Hematopoietic multipotent progenitor cell treated with erythropoietin and hydrocortisone succinate and interleukin-3 and kit ligand, for 17 days (in vitro differentiated cells): ENCODE measurements at places on chromosomes 4 and X.

- no peak for DNase-seq
These were observed 108.4 kb upstream of the ATXN3L start for GRCh38 chrX:13428053-13428786.

GRCh38 chrX:28550331-28550872 lies 36.8 kb upstream of the IL1RAPL1 start:
- no peak for DNase-seq

DNA sequence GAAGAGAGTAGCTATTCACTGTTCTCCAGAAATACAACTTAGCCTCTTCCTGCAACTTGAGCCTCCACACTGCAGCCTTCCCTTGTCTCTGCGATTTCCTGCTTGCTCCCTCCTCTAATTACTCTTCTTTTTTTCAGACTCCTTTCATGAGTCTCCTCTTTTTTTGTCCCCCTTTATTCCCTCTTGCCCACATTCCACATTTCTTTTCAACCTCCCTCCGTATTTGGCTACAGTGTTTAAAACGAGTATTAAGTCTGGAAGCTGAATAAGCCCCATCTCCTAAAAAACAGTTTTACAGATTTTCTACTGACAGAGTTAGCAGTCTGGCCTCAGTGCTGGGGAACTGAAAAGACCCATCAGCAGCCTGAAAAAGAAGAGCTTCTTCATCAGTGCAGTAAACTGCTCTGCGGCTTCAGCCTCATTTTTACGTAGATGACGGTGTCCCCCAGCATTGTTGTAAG lies 141.5 kb downstream of the TENM3 start:
- DNase-seq = no peak

DNA sequence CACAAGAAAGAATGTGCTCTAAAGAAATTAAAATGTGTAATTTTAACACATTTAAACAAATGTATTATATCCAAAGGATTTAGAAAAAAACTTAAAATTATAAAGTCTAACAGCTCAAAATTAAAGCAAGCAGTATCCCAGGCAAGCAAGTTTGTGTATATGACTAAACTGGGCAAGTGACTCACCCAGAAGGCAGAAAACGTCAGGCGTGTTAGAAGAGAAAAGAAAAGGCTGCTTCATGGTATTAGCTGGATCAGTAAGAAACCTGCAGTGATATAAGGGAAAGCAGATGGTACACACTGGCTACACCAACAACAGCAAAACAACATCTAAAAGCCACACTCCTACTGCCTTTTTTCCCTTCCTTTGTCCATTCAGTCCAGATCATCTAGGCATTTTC lies 250.6 kb upstream of the NDST3 start:
- no peak for DNase-seq

- DNase-seq = no peak
These were observed 523.2 kb upstream of the EPHA5 start for GRCh38 chr4:66193487-66193886.

GRCh38 chr4:8439914-8440491 lies 520 bp downstream of the ACOX3 start:
- DNase-seq = no peak

DNA sequence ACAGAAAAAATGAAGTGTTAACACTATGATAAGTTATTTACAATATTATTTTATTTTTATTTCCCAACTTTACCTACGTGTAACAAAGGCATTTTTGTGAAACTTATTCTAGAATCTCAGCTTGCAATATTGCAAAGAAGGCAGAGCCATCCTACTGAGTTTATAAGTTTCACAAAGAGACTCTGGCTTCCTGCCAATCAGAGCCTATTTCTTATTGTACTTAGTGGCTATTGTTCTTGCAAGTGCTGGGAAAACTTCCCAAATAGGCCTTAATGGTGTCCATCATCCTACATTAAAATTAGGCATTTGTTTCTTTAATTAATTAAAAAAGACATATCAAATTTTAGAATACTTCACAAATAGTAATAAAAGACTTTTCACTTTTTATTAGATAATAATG lies 233.2 kb downstream of the EPHA5 start:
- DNase-seq = no peak

GRCh38 chr4:52711834-52712250 lies 39.4 kb downstream of the ERVMER34-1 start:
- DNase-seq = no peak

- DNase-seq = no peak
These were observed 19.6 kb downstream of the TMEM187 start for GRCh38 chrX:153992180-153992579.

- no peak for DNase-seq
These were observed 257.3 kb upstream of the EDNRA start for GRCh38 chr4:147223576-147223975.

DNA sequence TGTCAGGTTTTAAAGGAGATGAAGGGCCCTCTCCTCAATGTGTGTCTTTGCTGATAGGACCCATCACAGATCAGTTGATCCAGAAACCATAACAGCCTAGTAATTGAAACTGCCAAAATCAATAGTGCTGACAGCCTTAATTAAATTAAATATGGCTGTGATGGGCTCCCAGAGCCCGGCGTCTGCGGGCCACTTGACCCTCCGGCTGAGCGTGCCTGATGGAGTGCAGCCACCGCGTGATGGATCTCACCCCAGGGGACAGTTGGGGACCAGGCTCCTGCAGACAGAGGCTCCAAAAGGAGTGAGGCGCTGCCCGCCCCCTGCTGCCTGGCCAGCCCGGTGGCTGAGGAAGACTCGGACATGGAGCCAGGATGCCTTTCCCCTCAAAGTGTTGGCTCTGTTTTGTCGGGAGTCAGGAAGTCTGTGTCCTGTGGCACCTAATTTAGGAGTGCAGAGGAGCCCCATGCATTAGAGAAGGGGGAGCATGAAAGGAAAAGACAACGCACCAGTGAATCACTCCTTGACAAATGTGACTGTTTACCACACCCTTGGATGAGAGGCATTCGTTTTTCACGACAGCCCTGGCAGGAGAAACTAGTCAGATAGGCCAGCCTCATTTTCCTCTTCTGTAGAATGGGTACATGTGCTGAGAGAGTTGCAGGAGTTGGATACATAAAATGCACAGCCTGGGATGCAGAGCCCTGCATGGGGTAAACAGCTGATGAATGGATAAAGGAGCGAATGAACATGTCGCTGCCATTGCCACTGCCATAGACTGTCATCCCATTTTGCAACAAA lies 40.9 kb upstream of the MSX1 start:
- no peak for DNase-seq

DNA sequence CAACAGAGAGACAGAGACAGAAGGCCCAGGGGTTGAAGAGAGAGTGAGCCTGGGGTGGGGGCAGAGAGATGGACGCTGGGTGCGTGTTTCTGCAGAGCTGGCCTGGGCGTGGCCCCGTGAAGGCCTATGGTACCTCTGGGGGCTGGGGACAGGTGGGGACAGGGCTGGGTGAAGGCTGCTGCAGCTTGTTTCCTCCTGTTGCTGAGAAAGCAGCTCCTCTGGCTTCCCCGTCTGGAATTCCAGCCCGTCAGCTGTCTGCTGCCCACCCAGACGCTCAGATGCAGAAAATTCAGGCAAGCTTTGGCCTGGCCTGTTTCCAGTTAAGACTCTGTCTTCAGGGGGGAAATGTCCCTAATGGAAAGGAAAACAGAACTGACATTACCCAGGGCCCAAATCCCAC lies 76.8 kb upstream of the PSAPL1 start:
- DNase-seq = no peak

- DNase-seq = no peak
These were observed 35.8 kb downstream of the MBNL3 start for GRCh38 chrX:132452911-132453550.

DNA sequence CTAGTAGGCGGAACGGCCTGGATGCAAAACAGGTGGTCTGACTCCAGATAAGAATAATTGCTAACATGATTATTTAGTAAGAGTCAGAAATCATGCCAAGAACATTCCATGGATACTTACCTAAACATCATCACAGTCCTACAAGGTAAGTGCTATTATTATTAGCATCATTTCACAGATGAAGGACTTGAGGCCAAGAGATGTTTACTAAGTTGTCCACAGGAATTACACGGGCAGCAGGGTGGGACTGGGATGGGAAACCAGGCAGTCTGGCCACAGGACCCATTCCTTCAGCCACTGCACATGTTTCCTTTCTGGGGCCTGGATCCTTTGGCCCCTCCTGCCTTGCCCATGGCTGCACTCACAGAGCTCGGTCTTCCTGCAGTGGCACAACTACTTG lies 48.3 kb downstream of the ANAPC4 start:
- no peak for DNase-seq

- DNase-seq = peak; percentile 40
These were observed 800 bp downstream of the KDM5C start for GRCh38 chrX:53223955-53224859.

GRCh38 chrX:95893636-95894035 lies 791.0 kb upstream of the DIAPH2 start:
- no peak for DNase-seq

GRCh38 chr4:133588306-133588705 lies 439.2 kb downstream of the PCDH10 start:
- no peak for DNase-seq

GRCh38 chr4:118740869-118741268 lies 55.7 kb downstream of the METTL14 start:
- DNase-seq = peak; percentile 60

GRCh38 chrX:16018291-16018690 lies 105.1 kb upstream of the GRPR start:
- no peak for DNase-seq

DNA sequence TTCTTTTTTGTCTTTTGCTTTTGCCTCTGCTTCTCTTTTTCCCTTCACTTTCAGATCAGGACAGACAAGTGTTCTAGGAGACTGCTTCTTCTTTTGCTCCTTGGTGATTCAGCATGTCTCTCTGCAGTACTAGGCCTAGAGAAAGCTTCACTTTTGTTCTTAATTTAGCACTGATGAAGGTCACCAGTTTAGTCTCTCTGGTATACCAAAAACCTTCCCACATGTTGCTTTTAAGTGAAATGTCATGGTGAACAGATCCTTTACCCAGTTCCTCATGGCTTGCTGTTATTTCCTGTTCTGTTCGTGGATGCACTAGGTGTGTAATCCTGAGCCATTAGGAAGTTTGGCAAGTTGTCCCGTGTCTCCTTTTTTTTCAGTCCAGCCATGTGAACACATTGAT lies 53.3 kb downstream of the NBDY start:
- DNase-seq = no peak

DNA sequence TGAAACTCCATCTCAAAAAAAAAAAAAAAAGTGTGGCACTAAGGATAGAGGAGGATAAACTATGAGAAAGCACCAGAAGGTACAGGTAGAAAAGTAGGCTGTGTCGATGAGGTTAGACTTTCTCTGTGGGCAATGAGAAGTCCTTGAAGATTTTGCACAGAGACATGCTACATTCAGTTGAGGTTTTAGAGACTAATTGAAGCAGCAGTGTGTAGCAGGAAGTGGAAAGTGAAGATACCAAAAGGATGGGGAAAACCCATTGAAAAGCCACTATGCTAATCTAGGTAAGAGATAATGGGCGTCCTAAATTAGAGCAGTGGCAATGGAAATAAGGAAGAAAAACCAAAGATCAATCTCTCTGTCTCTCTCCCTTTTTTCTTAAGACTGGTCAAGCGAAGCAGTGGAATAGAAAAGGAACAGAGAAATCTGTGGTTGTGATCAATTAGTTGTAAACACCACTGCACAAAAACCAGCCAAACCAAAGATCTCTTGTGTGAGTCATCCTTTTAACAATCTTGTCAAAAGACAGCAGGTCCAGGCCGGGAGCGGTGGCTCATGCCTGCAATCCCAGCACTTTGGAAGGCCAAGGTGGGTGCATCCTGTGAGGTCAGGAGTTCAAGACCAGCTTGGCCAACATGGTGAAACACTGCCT lies 3.5 kb downstream of the SPINK2 start:
- no peak for DNase-seq

- no peak for DNase-seq
These were observed 85.4 kb downstream of the TIGD2 start for GRCh38 chr4:89196745-89197144.

GRCh38 chrX:100600340-100600739 lies 15.6 kb downstream of the TNMD start:
- DNase-seq = no peak

- DNase-seq = no peak
These were observed 35.1 kb downstream of the SYTL4 start for GRCh38 chrX:100696699-100697351.

DNA sequence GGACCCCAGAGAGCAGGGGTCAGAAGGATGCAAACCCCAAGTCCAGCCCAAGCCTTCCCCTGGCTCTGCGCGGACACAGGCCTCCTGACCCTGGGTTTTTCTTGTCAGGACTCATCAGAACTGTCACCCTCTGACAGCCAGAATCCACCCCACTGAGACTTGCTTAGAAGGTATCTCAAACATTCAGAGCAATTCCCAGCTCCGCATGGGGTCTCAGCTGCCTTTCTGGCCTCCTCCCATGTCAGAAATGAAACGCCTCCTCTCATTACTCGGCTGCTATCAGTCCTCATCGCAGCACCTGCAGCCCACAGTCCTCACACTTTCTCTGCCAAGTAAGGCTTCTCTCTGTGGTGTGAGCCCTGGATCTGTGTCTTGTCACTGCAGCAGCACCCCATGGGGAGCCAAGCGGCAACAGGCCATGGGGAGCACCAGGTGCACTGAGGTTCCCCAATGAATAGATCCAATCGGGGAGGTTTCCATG lies 97.8 kb downstream of the WFS1 start:
- DNase-seq = no peak

DNA sequence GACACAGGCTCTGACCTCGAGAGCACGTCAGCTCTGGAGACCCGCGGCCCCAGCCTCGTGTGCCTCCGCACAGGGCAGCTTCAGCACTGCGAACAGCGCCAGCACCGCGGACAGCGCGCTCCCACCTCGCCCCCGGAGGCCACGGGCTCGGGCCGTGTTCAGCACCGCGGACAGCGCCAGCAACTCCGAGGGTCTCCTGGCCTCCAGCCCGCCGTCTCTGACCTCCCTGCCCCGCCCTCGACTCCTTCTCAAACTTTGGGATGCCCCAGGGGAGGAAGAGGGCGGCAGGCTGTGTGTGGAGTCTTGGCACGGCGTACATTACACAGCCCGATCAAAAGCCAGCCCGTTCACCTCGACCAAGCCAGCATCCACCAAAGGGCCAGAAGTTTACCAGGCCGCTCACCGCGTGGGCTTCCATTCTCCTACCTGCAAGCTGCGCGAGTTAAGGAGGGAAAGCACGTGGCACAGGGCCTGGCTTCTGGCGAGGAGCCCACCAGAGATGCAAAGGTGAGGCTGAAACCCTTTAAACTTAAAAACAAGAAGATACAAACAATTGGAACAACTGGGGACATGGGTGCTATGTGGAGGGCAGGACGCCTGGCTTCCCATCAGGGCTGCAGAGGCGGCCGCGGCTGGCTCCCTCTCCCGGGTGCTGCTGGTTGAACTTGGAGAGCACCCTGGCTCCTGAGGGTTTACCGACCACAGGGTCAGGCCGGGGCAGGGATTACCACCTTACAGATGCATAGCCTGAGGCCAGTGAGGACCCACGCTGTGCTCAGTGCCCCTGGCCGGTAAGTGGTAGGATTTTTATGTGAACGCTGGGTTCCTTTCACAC lies 4.5 kb upstream of the NKX1-1 start:
- DNase-seq = no peak

- no peak for DNase-seq
These were observed 127.8 kb upstream of the TBL1X start for GRCh38 chrX:9337046-9337445.

- no peak for DNase-seq
These were observed 127.4 kb upstream of the TRIM2 start for GRCh38 chr4:153076861-153077260.

- DNase-seq = peak; percentile 16
These were observed 85.5 kb downstream of the CT47B1 start for GRCh38 chrX:120790118-120790517.

- no peak for DNase-seq
These were observed 7.0 kb upstream of the NKX1-1 start for GRCh38 chr4:1413204-1413663.

GRCh38 chr4:153497988-153498967 lies 32.1 kb downstream of the TMEM131L start:
- no peak for DNase-seq
